ENCODE measurements at places on chromosomes 1 and 21.

DNA sequence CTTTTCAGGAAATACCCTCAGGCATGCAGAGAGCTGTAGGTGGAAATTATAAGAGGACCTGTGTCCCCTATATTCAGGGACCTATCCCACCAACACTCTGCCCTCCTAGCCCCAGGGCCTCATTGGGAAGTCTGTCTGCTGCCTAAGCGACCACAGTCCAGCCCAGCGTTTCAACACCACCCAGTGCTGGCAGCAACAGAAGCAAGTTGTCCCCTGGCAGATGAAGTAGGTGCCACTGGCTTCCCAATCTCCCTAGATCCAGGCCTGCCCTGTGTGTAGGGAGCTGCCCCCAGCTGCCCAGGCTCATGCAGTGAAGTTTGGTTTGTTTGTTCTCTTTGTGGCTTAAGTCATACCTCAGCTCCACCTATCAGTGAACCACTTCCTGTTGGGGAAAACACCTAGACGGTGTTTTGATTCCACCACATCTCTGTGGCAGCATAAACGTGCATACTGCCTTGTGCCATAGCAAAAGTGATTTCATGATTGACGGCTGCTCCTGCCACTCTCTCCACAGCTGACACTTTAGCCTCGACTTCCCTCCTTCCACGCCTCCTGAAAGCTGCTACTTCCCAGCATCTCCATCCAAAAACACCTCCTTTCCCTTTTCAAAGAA lies 8.1 kb upstream of the LEFTY1 start:
- DNase-seq: no peak

DNA sequence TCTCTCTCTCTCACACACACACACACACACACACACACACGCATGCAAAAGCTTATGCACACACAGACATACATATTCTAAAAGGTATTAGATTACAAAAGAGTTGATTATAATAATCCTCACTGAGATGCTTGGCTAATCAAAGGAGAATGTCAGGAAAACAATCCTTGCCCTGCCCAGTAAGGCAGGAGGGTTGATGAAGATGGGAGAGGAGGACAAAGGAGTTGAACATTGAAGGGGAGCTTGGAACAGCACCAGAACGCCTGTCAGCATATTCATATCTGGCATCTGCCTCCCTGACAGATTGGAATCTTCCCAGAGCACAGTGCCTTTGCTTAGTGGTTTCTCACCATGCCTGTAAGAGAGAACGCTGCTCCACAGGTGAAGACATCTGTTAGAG lies 68.6 kb upstream of the PALMD start:
- no peak for DNase-seq

- no peak for DNase-seq
Observed at GRCh38 chr1:68464891-68465290, 15.1 kb upstream of the RPE65 start.

- no peak for DNase-seq
Observed at GRCh38 chr1:234515411-234515810, 36.4 kb upstream of the TARBP1 start.

- DNase-seq: peak; percentile 65
Observed at GRCh38 chr1:11337580-11338073, 64.6 kb downstream of the UBIAD1 start.

All from NCI-H345 (cell line).